Suppressor macrophage treated with lipopolysaccharide for 4 hours (primary cell): ENCODE measurements at places on chromosomes 11 and 22.

DNA sequence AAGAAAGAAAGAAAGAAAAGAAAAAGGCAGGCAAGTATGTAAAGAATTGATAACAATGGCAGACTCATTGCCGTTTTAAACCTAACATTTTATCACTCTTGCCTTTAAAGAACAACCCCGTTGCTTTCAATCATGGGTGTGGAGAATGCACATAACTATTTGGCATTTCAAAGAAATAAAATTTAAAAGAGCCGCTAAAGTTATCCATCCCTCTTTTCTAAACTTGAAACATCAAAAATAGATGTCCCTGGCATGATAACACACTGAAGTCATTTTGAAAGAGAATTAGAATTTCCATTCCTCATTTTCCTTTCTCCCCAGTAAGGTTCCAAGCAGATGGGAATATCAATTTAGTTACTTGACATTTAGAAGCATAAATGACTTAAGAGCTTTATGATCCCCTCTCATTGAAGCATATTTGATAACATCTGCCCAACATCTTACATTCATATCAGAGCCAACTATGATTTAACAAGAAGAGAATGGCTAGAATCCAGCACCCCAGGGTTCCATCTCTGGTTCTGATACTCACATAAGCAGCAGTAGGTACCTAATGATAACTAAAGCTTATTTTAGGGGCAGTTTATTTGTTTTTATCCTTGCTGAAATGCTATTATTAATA, 529.6 kb upstream of the LRRC4C start:
- no peak for DNase-seq

DNA sequence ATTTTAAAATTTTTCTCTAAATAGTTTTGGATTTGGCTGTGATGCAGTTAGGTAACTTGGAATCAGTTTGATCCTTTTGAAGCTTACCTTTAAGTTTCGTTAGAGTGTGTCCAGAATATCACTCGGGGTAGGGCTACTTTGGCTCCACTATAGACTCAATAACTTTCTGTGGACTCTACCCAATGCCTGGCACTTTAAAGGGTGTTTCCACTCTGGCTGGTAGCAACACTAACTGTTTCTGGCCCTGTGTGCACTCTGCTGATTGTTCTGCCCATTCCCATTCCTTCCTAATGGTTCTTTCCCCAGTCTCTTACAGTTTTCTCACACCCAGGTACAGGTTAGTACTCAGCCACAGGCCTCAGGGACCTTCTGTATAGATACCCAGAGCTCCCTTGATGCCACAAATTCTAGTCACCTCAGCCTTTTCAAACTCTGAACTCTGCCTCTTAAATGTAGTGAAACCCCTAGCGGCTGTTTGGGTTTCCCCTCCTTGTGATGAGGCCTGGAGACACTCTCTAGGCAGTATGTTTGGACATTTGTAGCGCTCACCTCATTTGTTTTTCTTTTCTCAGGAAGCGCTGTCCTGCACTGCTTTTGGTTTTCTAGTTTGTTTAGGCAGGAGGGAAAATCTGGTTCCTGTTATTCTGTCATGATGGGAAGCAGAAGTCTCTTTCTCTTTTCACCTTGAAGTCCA, 16.8 kb downstream of the CUL5 start:
- DNase-seq: no peak

GRCh38 chr11:72102162-72102561, 935 bp downstream of the LAMTOR1 start:
- DNase-seq: peak; percentile 22

DNA sequence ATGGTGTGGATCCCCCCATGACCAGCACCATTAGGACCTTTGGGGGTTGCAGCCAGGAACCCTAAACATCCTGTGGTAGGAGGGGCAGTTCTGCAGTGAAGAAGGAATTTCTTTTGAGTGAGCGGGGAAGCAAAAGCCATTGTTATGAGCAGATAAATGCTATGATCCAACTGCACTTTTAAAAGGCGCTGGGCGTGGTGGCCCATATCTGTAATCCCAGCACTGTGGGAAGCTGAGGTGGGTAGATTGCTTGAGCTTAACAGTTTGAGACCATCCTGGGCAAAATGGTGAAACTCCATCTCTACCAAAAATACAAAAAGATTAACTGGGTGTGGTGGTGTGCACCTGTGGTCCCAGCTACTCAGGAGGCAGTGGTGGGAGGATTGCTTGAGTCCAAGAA, 5.9 kb upstream of the TOMM22 start:
- DNase-seq: no peak

- DNase-seq: no peak
Measured at GRCh38 chr11:128390246-128390645, 197.1 kb downstream of the ETS1 start.

DNA sequence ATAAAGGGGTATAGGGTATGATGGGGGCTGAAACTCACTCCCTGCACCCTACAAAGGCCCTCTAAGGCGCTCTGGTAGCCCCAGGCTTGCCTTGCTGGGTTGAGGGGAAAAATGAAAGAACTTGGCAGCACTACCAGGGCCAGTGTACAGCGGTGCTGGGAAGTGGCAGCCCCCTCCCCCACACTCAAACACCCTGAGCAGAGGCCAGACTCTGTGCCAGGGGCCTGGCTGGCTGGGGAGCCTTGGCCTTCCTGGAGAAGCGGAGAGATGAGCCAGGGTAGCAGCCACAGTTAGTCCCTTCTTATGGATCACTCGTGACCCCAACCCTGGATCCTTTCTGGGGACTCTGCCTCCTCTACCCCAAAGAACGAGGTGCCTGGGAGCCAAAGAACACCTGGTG, 2.7 kb downstream of the TMEM134 start:
- DNase-seq: no peak

DNA sequence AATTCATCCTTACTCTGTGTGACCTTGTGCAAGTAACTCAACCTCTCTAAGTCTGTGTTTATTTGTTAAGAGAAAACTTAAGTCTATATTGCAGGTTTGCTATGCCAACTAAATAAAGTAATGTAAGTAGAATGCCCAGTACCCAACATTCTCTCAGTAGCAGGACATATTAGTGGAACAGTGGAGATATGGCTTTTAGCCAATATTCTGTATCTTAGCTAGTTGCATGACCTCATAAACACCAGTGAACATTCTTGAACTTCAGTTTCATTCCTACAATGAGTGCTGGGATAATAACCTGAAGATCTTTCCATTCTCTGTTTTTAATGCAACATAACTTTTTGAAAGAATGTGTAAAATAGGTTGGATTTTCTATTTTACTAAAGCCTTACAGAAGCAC, 77.0 kb downstream of the RAB38 start:
- DNase-seq: no peak

GRCh38 chr22:43554259-43554636, 142.4 kb downstream of the MPPED1 start:
- no peak for DNase-seq

DNA sequence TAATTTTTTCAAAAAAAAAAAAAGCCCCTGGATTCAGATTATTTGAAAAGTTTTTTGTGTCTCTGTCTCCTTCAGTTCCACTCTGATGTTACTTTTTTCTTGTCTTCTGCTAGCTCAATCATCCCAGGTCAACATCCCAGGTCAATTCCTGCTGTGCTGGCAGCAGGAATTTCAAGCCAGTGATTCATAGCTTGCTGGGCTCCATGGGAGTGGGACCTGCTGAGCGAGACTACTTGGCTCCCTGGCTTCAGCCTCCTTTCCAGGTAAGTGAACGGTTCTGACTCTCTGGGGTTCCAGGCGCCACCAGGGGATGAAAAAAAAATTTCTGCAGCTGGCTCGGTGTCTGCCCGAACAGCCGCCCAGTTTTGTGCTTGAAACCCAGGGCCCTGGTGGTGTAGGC, 31.4 kb downstream of the PLAAT5 start:
- DNase-seq: no peak

- no peak for DNase-seq
Measured at GRCh38 chr11:61602775-61603569, 22.1 kb upstream of the SYT7 start.

DNA sequence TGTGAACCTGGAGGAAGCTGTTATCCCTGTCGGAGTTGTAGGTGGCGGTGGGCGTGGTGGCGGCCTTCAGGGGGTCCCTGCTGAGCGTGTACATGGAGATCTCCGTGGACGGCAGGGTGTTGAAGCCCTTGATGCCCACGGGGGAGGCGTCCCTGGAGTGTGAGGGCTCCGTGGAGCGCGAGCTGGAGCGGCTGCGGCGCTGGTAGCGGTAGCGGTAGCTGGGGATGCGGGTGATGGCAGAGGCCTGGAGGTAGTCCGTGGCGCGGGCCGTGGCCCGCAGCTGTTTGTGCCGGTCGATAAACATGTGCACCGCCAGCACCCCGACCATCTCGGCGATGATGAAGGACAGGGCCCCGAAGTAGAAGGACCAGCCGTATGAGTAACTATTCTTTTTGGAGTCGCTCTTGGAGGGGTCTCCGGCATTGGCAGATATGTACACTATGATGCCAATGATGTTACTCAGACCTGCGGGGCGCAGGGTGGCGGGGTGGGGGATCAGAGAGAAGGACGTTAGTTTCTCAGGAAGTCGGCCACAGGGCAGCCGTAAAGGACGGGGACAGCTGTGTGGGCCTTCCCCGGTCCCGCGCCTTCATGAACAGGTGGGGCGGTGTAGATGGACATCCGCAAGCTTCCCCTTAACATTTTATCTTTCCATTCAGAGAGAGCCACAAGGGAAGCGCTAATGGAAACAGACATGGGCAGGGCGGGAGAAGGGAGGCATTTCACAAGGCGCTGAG, 35.6 kb upstream of the EIF3D start:
- DNase-seq: no peak

DNA sequence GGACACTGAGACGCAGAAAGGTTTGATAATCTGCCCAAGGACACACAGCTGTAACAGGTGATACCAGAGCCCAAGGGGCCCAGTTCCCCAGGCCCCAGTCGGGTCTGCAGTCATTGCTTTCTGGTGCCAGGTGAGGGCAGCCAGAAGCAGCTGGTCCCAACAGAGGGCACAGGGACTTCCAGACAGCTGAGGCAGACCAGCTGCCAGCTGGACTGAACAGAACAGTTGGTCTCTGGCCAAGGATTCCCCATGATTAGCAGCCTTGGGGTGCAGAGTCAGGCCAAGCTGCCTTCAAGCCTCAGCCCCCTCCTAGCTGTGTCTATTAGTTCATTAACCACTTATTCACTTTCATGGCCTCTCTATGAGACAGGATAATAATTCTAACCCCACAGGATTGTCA, 105.6 kb downstream of the RRAS2 start:
- DNase-seq: no peak

DNA sequence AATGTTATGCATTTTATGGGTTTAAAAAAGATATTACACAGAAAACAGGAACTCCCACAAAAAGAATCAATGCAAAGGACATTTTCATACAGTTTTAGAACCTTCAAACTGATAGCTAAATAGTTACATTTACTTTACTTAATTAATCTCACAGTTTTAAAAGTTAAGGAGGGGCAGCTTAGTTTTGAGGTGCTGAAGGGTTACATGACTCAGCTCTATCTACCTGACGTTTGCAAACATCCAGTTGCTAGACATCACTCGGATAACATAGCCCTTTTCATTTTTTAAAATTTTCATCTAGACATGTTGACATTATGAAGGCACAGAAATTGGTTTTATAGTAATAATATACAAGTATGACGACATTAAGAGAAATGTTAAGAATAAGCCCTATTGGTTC, 53.7 kb upstream of the HSD17B12 start:
- DNase-seq: no peak

- no peak for DNase-seq
Measured at GRCh38 chr22:18994701-18995326, 58.7 kb upstream of the PRODH start.

DNA sequence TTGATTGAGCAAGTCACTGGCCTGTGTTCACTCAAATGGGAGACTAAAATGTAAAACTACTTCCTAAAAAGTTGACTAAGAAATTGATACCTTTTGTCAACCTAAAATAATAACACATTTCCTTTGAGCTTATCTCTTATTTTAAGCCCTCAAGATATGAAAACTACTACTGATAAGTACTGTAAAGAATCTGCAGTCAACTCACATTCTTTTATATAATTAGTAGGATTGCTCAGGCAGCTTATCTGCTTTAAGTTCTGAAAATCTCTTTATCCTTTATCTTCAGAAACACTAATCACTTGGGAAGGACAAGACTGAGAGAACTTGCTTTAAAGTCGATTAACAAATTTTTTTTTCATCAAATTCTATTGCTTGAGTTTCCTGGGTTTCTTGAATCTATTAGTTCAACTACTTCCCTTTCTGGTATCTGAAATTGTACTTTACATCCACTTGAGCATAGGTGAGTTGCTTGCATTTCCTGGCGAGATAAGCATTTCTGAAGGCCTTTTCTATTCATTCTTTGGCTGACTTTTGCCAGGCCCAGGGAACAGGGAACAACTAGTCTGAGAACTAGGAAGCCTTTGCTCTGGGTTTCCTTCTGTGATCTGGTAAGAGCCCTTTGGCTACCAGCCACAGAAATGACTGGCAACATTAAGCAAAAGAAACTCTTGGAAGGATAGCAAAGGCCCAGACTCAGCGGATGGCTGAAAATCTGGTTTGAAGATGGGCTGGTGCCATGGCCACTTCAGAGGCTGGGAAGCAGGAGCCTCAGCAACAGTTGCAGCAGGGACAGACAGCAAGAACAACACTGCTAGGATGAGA, 19.3 kb upstream of the CSRP3 start:
- no peak for DNase-seq

DNA sequence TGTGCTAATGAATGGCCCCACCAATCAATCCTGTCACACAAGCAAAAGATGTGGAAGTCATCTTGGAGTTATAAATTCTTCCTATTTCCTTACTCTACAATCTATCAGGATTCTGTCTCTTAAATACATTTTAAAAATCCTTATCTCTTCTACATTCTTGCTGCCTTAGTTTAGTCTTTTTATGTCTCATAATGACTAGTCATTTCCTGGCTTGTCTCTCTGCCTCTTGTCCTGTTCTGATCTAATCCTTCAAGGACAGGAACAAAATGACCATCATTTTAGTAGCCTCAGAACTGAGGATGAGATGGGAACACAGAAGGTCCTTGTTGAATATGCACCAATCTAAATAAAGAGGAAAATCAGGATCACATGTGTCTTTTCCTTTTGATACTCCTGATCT, 56.6 kb upstream of the LIN7C start:
- no peak for DNase-seq

DNA sequence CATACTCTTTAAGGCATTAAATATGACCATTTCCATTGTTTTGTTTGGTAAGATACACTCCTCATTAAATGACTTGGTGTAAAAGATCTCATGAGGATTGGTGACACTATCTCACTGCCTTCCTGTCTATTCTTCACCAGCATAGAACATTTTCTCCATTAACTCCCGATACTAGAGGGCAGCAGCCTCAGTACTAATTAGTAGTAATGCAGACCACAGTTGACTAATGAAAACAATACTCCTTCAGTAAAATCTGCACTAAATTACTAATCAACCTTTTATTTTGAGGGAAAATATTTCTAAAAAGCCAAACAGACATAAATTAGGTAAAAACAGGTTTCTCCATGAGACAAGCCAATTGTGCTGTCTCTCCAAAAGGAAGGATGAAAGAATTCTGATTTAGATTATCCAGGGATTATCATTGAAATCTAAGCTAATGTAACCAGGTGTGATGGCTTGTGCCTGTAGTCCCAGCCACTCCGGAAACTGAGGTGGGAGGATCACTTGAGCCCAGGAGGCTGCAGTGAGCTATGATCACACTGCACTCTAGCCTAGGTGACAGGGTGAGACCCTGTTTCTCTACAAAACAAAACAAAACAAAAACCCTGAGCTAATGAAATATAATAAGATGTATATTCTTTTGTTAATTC, 9.4 kb downstream of the PGM2L1 start:
- peak; percentile 78 for DNase-seq

- DNase-seq: peak; percentile 40
Measured at GRCh38 chr11:85627332-85627997, at the start of gene DLG2. DLG2 (minus strand) TSS chr11:85627344.

- no peak for DNase-seq
Measured at GRCh38 chr22:42630901-42631602, 9.3 kb downstream of the ATP5MGL start.
